Cerebellar cortex (tissue), 1 donor: ENCODE measurements at places on chromosomes 4 and X.

GRCh38 chr4:186149872-186150271 lies 41.5 kb upstream of the CYP4V2 start:
- DNase-seq, result peak; percentile 27

DNA sequence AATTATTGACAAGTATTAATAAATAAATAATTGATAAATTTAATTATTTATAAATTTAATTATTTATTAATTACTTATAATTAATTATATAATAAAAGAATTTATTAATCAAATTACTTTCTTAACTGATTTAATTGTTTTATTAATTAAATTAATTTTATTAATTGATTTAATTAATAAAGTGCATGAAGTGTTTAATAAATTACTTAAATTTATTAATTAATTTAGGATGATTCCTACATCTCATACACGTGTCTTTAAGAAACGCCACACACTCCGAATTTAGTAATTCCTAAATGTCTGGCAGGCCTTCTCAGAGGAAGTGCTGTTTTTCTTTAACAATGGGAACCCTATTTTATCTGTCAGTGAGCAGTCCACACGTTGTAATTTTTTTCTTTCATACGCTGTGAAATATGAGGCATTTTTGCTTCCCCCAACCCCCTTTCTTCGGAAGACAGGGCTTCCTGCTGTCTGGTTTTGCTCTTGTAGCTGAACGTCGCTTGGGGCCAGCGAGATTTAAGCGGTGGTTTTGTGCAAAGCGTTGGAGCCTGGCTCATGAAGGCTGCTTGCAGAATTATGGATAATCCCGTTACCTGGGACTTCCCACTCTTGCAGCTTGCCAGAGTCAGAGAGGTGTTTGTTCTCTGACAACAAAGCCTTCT lies 46.8 kb downstream of the CRLF2 start:
- DNase-seq, result peak; percentile 55

DNA sequence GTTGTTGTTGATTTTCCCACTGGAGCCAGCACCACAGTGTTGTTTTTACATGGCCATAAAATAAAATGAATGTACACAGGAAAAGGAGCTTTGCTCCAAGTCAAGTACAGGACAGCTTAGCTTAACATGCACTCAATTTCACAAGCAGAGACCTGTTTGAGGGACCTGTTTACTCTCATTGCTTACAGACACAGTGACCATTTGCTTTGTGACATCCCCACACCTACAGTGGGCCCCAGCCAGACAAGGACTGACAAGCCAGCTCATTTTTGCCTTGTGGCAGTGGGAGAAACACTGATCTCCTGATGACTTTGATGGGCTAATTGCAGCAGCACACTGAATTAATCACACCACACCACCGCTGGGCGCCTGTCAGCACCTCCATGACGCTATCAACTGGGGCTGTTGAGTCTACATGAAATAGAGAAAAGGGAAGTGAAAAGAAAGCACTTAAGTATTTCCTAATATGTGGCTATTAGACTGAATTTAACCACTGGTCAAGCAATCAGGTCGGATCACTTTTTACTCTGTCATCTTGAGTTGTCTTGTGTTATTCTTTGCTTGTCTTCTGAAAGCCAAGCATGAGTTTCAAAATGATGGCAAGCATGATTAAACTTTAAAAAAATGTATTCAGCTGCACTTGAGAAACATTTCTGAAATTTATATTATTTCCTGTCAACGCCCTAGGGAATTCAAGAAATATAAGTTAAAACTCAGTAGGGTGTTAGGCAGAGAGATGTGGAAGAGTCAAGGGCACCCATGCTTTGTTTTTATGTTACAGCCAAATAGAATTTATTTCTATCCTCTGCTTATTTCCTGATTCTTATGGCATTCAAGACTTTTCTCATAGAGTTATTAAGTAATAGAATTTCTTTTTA lies 557.7 kb downstream of the RAB28 start:
- DNase-seq, result no peak

- no peak for DNase-seq
These were observed 53.6 kb upstream of the TLR3 start for GRCh38 chr4:186015212-186015817.
